ENCODE measurements at places on chromosomes 7 and 10.

GRCh38 chr10:71837098-71837827, 13.8 kb downstream of the PSAP start:
- no peak for DNase-seq

- no peak for DNase-seq
These were observed 1307.6 kb downstream of the XPNPEP1 start for GRCh38 chr10:108615576-108616320.

DNA sequence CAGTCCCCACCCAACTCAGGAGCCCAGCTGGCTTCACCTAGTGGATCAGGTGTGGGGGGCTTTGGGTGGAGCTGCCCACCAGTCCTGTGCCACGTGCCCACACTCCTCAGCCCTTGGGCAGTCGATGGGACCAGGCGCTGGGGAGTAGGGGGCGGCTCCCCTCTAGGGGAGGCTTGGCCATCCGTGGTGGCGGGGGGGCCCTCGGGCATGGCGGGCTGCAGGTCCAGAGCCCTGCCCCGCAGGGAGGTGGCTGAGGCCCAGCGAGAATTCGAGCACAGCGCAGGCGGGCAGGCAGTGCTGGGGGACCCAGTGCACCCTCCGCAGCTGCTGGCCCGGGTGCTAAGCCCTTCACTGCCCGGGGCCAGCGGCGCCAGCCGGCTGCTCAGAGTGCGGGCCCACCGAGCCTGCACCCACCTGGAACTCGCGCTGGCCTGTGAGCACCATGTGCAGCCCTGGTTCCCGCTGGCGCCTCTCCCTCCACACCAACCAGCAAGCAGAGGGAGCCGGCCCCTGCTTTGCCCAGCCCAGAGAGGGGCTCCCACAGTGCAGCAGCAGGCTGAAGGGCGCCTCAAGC, 29.3 kb downstream of the ASNS start:
- DNase-seq, result no peak

GRCh38 chr7:82376739-82377138, 66.8 kb downstream of the CACNA2D1 start:
- DNase-seq, result no peak

- no peak for DNase-seq
These were observed 29.0 kb downstream of the STEAP1B start for GRCh38 chr7:22470981-22471380.
